HS-27A (cell line): ENCODE measurements at places on chromosomes 5 and 9.

DNA sequence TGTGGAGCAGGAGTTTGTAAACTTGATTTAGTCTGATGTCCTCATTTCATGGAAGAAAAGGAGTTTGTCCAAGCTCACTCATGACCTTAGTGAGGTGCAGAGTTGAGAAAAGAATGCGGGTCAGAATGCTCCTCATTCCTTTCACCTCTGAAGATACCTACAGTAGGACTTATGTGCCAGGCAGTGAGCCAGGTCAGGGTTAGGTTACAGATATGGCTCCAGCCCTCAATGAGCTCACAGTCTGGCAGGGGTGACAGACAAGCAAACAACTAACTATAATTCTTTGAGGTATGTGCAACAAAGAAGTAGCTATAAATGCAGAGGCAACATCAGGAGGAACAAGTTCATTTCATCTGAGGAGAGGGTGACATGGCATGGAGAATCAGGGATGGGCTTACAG lies 102.5 kb downstream of the SPATA31D1 start:
- no peak for DNase-seq

GRCh38 chr9:92714787-92715487 lies 45.0 kb upstream of the IPPK start:
- no peak for DNase-seq

GRCh38 chr5:95734187-95734586 lies 3.1 kb downstream of the RHOBTB3 start:
- DNase-seq: no peak

DNA sequence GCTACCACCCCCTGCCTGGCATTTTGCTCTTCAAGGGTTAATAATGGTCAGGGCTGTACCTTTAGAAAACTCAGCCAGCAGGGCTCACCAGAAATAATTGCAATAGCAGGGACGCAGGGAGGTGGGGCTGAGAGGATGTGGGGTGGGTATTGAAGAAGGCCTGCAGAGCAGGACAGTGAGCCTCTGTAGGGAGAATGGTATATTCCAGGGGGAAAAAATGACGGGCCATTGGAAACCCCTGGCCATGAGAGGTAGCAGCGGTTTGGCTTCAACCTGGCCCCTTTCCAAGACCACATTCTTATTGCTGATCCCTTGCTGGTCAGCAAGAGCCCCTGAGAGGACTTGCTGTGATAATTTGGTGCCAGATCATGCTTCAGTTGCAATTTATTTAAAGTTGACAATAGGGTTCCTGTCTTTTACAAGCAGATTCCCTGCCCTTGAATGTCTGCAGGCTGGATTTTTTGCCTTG lies 36.7 kb upstream of the CTNNA1 start:
- no peak for DNase-seq

- peak; percentile 38 for DNase-seq
Observed at GRCh38 chr5:175517824-175518450, 39.6 kb downstream of the SFXN1 start.

DNA sequence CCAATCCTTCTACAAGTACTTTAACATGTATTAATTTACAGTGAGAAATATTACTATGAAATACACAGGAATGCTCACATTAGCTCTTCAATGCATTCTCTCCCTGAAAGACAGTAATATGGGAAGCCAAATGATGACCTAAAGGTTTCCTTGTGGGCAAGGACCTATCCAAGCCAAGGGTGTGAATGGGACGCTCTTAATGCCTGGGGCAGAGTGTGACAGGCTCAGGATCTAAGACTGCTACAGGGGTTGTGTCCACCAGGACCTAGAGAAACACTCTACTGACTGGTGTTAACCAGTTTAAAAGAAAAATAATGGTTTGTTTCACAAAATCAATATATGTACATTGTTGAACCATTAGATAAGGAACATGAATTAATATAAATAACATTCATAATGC lies 158.7 kb downstream of the FGF1 start:
- no peak for DNase-seq

- DNase-seq: no peak
Observed at GRCh38 chr5:170552621-170553115, 48.8 kb downstream of the KCNIP1 start.

DNA sequence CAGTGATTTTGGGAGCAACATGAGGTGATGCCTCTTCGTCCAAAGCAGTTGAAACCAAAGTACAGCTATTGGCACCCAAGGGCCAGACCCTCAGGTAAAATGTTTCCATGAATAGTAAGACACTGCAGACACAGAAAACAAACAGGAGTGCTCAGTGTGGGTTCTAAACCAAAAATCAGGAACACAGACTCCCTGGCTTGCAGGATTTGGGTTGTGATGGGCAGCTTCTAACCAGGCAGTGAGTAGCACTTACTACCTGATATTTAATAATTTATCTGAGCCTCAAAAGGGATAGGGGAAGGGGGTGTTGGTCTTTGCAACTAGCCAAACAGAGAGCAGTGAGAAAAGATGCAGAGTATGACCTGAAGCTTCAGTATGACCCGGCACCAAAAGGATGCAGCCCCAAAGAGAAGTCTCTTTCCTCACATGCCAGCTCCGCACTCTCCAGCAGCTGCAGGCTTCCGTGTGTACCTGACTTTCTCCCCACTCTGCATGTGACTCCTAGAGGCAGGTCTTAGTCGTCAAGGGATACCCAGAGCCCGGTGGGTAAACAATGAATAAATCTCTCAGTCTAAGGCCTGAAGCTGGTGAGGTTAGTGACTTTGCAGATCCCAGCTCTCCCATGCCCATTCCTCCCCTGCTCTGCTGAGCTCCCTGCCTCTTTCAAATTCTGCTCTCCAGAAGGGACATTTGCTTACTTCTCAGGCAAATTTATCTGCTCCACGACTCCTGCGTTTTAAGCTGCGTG lies 105.4 kb upstream of the SPOCK1 start:
- DNase-seq: no peak

DNA sequence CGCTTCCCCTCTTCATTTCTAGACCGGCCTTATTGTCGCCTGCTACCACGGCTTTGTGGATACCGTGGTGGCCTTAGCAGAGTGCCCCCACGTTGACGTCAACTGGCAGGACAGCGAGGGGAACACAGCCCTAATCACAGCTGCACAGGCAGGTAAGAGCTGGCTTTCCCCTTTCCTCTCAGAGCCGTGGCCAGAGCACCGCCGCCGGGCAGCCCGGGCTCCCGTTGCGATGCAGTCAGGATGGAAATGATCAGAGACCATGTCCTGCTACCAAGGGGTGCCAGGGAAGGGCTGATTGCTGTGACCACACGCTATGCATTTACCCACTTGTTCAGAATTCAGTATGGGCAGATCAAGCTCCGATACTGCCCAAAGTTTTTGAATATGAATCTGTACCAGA lies 54.4 kb downstream of the ANKRD33B start:
- no peak for DNase-seq
